ENCODE measurements at places on chromosomes 7 and 10.

DNA sequence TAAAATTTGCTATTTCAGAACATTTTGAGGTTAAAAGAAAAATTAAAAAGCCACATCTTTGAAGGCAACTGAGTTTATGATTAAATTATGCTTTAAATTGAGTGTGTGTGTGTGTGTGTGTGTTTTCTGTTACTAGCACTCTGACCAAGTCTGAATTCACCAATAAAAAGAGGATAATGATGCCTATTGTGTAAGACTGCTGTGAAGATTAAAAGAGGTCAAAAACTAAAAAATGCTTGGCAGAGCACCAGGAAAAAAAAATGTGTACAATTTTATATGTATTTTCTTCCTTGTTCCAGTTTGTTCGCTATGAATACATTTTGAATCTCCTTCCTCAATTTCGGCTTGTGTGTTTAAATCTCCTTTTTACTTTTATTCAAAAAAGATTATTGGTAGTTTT is 316.6 kb upstream of the MAGI2 start:
- DNase-seq, result no peak

GRCh38 chr7:45962861-45963260 is 41.8 kb upstream of the IGFBP3 start:
- DNase-seq, result no peak

DNA sequence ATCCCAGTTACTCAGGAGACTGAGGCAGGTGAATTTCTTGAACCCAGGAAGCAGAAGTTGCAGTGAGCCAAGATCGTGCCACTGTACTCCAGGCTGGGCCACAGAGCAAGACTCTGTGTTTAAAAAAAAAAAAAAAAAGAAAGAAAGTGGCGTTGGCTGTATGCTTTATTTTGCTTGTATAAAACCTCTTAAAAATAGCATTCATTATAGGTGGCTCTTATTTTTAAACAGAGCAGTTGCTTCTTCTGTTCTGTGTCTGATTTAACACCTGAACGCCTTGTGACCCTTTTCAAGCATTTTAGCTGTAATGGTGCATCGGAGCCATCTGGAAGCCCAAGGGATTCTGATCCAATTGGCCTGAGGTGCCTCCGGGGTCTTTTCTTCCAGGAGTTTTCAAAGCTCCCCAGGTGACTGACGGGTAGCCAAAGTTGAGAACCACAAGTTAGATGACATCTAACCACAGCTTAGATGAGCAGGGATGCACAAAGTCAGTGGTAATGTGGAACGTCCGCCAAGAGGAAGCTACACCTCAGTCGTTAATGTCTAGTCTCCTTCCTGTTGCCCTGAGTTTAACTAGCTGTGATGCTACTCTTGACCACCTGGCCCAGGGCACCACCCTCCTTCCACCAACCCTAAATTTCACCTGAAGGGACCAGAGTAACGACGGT is 274.6 kb upstream of the KLF6 start:
- no peak for DNase-seq

DNA sequence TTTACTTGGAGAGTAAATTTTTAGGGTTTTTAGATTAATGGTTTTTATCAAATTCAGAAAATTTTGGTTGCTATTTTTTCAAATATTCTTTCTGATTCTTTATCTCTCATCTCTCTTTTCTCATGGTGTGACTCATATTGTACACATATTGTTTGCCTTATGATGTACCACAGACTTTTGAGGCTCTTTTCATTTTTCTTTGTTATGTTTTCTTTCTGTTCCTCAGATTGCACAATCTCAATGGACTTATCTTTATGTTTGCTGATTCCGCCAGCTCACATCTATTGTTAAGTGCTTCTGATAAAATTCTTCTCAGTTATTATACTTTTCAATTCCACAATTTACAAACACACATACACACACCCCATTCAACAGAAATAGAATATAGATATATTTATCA is 168.2 kb upstream of the IGFBP3 start:
- DNase-seq, result no peak

DNA sequence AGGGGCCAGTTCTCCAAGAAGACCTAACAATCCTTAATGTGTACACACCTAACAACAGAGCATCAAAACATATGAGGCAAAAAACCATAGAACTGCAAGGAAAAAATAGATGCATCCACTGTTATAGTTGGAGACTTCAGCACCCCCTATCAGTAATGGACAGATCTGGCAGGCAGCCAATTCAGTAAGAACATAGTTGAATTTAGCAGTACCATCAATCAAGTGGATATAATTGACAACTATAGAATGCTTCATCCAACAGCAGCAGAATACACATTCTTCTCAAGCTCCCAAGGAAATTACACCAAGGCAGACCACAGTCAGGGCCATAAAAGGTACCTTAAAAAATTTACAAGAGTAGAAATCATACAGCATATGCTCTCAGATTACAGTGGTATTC is 42.2 kb downstream of the POLL start:
- DNase-seq, result no peak

- DNase-seq, result peak; percentile 69
Observed at GRCh38 chr10:17257466-17258321, 29.7 kb downstream of the VIM start.

- no peak for DNase-seq
Observed at GRCh38 chr7:88760136-88760515, 626 bp downstream of the ZNF804B start.

GRCh38 chr10:125489731-125490130 is 193.2 kb downstream of the TEX36 start:
- DNase-seq, result no peak

DNA sequence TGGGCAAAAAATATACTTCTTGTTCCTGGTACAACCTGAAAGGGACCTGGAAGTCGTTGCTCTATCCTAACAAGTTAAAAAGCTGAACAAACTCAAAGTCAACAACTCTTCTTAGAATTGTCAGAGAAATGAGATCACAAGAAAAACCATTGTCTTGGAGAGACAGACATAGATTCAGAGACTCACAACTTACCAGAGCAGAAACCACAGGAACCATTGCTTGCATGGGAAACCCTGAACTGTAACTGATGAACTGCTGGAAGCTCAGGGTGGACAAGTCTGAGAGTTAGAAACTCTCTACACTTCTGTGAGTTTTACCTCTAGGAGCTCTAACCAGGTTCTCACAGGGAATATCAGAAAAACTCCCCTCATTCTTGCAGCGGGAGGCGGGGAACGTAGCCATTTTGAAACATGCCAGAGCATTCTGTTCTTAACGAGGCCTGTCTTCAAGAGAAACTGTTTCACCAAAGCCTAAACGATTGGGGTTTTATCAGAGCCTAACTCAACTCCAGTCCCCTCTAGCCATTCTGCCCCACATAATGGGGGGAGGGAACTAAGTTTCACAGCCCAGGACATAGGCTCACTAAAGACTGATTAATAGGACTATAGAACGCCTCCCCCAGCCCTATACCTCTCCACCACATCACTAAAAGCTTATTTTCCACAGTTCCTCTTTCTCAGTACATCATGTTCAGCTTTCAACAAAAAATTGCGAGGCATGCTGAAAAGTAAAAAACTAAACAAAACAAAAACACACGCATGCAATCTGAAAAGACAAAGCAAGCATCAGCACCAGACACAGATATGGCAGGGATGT is 12.0 kb upstream of the GSDME start:
- no peak for DNase-seq

- DNase-seq, result peak; percentile 63
Observed at GRCh38 chr10:24866604-24867583, 85.5 kb downstream of the PRTFDC1 start.

- DNase-seq, result peak; percentile 81
Observed at GRCh38 chr7:28958235-28958979, at the start of gene TRIL. Gene TRIL, minus strand, starts transcription at chr7:28958330. Its CDS starts 284 bp downstream, at chr7:28958046.

DNA sequence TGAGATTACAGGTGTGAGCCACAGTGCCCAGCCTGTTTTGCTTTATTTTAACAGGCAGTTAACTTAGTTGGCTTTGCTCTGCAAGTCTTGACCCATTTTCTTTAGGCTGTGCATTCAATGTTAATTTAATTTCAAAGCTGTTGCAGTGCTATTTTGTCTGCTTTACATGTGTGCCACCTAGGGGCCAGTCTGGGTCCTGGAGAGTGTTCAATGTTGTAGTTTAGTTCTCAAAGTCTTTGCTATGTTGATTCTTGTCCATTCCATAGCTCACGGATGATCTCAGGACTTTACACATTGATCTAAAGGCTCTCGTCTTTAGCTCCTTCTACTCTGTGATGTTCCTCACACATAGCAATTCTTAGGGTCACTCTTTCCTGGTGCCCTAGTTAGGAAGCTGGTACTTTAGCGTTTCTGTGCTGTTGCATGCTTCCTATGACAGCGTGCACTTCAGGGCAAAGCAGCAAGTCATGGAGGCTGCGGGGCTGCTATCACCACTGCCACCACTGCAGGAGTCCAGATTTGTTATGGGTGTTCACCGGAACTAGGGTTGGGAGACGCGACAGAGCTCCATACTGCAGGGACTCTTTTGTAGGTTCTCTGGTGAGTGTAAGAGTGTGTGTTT is 16.4 kb upstream of the ABCA13 start:
- DNase-seq, result no peak

GRCh38 chr7:45698303-45699014 is 124.3 kb downstream of the ADCY1 start:
- DNase-seq, result no peak

- DNase-seq, result no peak
Observed at GRCh38 chr7:74103219-74103772, 19.7 kb downstream of the LIMK1 start.

DNA sequence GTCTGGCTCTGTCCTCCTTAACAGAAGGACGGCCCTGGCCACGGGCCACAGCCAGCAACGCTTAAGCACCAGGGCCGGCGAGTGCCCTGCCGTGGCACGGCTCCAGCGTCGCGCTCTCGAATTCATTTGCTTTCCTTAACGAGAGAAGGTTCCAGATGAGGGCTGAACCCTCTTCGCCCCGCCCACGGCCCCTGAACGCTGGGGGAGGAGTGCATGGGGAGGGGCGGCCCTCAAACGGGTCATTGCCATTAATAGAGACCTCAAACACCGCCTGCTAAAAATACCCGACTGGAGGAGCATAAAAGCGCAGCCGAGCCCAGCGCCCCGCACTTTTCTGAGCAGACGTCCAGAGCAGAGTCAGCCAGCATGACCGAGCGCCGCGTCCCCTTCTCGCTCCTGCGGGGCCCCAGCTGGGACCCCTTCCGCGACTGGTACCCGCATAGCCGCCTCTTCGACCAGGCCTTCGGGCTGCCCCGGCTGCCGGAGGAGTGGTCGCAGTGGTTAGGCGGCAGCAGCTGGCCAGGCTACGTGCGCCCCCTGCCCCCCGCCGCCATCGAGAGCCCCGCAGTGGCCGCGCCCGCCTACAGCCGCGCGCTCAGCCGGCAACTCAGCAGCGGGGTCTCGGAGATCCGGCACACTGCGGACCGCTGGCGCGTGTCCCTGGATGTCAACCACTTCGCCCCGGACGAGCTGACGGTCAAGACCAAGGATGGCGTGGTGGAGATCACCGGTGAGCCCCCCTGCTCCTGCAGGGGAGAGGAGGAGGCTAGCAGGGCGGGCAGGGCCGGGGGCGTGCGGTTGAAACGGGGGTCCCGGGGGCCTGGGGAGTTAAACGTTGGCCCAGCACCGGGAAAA is at the start of gene HSPB1:
Gene HSPB1, plus strand, starts transcription at position 327 of the 855 bp plus-strand sequence. Its CDS starts 40 bp downstream, at position 367.
- peak; percentile 79 for DNase-seq

DNA sequence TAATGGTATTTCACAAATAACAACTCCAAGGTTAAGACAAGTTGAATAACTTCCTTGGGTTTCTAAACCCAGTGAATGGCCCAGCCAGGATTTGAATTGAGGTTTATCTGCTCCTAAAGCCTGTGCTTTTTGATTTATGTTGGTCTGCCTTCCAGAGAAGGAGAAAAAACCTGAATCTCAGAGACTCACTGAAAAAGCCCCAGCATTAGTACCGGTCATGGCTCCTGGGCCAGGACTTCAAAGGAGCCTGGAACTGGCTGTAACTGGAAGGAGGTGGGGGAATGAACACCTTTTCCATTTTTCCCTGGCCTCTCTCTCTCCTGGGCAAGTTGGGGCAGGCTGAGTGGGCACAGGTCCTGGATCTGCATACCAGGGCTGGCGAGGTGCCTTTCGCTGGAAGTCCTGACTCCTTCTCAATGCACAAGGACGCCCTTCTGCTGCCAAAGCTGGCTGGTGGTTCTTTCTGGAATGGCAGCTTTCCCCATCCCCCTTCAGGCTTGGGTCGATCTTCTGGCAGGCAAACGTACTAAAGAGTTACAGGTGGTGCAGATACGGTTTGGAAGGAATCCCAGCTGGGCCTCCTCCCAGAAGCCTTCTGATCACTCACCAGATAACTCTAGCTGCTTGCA is 268.2 kb downstream of the PTEN start:
- peak; percentile 2 for DNase-seq

- DNase-seq, result peak; percentile 1
Observed at GRCh38 chr10:33460505-33461294, 126.2 kb upstream of the NRP1 start.

DNA sequence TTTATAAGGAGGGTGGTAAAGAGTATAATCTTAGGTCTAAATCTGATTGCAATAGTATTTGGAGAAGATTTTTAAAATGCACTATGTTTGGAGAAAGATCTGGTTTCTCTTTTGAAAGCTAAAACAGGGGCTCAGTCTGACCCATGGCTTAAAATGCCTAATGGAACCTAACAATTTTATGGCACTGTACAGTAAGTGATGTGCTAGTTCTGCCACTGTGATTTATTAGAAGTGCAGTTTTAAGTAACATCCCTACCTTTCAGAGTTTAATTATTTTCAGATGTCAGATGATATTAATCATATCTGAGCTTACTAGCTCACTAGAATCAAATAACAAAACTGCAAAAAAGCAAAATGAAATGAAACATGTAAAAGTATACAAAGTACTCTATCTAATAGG is 514.7 kb upstream of the KCND2 start:
- DNase-seq, result no peak

DNA sequence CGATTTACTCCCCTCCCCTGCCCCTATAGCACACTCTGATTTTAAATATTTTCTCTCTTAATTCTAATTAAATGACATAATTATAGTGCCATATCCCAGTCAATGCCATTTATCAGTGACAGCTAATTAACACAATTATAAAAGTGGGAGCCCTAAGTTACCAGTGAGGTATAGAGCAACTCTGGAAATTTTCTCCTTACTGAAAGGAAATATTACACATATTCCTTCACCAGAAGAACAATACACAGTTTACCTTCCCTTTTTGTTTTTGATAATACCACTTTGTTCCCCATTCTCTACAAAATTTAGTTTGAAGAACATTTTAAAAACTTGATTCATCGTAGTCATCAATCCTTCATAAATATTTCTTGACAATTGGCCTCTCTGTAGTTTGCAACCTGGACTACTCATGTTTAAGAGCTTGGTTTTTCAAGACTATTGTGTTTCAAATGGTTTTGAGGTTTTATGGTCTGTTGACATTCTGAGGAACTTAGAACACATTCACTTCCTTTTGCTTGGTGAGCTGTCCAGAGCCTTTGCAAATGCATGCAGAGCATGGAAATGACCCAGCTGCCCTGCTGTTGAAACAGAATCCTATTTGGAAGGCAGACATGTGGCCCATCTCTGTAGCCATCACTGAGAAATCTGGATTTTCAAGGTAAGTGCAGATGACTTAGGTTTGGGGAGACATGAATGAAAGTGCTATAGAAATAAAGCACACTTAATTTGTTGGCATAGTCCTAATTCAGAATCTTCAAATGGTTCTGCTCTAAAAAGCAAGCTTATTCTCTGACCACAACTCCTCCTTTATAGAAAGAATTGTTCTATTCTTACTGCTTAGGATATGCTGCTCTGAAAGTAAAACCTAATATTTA is at the start of gene GPR141:
Gene GPR141, plus strand, starts transcription at position 521 of the 875 bp plus-strand sequence. CDS start 56,628 bp downstream, outside the sequence.
- DNase-seq, result no peak
